ENCODE measurements at places on chromosomes 2 and 18.

- no peak for DNase-seq
These were observed 8.5 kb downstream of the RAX start for GRCh38 chr18:59264651-59265245.

- DNase-seq = no peak
These were observed 24.3 kb upstream of the MPPE1 start for GRCh38 chr18:11932393-11932792.

DNA sequence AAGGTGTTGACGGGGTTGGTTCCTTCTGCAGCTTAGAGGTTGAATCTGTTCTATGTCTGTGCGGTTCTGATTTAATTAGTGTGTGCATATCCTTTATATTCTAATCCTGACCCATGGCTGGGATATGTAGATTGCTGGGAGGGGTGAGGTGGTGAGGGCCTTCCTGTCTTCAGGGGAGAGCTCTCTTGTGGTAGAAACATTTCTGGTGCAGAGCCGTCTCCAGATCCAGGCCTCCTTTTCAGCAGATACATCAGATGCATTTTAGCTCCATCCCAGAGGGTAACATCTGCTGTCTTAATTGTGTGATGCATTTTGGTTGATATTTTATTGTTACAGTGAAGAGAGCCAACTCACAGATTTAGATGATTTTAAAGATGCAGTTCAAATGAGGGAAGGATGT, 227.8 kb downstream of the AGAP1 start:
- DNase-seq = no peak

GRCh38 chr2:212943351-212943750, 208.1 kb downstream of the IKZF2 start:
- DNase-seq = no peak

DNA sequence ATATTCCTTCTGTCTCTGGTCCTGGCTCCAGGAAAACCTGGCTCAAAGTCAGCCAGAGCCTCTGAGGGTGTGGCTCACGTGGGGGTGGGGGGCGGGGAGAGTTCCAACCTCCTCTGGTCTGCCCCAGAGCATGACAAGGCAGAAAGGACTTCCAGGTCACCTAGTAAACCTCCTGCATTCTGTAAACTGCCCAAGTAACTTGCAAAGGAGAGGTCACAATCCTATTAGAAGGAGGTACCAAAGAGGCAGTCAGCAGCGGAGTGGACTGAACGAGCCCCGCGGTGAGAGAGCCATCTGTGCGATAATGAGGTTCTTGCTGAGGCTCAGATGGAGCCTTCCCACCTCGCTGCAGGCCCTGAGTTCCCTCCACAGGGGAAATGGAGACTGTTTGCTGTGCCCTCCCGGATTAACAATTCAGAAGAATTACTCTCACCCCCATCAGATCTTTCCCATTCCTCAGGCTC, 58.9 kb upstream of the GATA6 start:
- no peak for DNase-seq

- DNase-seq = no peak
These were observed 145.1 kb upstream of the PID1 start for GRCh38 chr2:229416116-229416694.

DNA sequence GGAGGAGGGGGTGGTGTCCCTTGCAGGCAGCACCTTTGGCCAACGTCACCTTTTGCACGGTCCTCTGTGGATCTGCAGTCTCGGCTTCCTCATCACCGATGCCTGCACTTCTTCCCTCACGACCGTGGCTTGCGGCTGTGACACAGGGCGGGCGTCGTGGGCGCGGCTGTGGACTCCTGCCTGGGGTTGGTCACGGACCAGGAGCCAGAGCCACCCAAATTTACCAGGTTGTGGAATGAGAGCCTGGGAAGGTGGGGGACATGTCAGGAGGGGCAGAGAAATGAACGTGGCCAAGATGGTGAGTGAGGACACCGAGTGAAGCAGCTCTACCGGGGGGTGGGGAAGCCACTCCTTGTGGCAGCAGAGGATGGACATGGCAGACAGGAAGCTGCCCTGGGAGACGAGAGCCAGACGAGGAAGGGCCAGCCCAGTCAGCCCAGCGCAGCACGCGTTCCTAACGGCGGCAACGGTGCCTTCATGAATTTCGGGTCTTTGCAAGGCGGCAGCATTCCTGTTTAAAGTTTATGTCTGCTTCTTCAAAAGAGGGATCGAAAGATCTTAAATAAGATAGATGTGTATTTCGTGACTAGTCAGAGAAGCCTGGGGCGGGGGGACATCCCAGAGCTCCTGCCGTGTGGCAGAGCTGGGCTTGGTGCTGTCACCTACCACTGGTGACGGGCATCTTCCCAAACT, 84.2 kb downstream of the LRRFIP1 start:
- DNase-seq = no peak

DNA sequence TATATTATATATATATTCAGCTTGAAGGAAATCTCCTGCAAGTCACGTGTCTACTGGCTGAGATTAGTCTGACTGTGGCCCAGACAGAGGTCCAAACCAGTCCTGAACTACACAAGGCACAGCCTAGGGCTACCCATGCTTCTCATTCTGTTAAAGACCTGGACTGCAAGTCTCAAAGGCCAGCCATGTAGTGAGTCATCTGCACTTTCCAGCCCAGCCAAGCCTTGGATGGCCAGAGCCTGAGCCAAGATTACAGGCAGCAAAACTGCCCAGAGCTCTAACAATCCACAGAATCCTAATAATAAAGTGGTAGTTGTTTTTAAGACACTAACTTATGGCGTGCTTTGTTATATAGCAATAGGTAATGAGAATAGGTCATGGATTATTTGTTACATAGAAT, 259.6 kb downstream of the SS18 start:
- no peak for DNase-seq

DNA sequence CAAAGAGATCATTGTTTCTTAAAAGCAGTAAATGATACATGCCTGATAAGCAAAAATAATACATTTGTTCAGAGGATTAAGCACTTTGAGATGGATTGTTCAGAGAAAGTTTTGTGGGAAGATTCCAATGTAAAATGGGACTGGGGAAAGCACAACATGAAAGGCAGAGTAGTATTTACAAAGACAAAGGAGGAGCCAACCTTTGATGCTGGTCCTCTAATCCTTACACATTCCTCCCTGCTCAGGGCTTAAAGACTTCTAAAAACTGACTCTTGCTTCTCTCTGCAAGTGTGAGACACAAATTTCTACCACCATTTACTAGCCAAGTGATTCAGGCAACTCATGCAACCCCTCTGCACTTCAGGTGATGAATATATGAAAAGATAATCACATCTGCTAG, 47.2 kb upstream of the REG3G start:
- DNase-seq = no peak

DNA sequence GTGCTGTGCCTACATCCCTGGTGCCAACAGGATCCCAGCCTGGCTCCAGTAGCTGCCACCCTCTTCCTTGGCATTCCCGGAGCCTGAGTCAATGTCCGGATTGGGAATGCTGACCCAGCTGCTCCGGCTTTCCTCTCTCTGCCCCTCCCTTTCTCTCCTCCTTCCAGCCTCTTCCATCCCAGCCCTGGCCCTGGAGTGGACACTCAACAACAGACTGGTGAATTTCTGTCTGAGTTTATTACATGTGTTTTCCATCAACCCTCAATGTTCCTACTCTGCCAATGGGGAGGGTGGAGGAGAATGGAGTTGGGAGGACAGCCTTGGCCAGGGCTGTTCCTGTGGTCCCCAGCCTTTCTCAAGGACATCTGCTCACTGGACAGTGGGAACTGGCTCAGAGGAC, 917 bp upstream of the PRKAG3 start:
- no peak for DNase-seq
